Aorta (tissue), 5 donors: ENCODE measurements at places on chromosomes 12 and 14. TPM values are rescaled to one million over a fixed set of nuclear protein-coding genes. Genes with fewer than 3 reads are reported as not detected.

The SELPLG gene
- 13.0 TPM for total RNA-seq

The SIVA1 gene
- 83.0 TPM for total RNA-seq

The TAS2R50 gene
- 5.7 TPM for total RNA-seq

The B4GALNT3 gene
- 17.4 TPM for total RNA-seq

The PTGER2 gene
- total RNA-seq, result 5.1 TPM

The FAM181A gene
- not detected for total RNA-seq

The TBC1D30 gene
- 9.7 TPM for total RNA-seq

The RAPGEF3 gene
- total RNA-seq, result 39.2 TPM

The HDAC7 gene
- total RNA-seq, result 144 TPM

The C3AR1 gene
- total RNA-seq, result 39.8 TPM

The TMTC2 gene
- 5.7 TPM for total RNA-seq

The KCNC2 gene
- total RNA-seq, result not detected

The RNASE3 gene
- total RNA-seq, result 0.57 TPM

The MGST1 gene
- 73.3 TPM for total RNA-seq

The CLECL1 gene
- not detected for total RNA-seq

The PRIMA1 gene
- 8.9 TPM for total RNA-seq

The ASB2 gene
- total RNA-seq, result 57.0 TPM

The CPNE6 gene
- total RNA-seq, result 0.99 TPM

The SP1 gene
- 83.1 TPM for total RNA-seq

The RPAP3 gene
- 22.7 TPM for total RNA-seq

The HAL gene
- total RNA-seq, result 0.39 TPM
